ENCODE measurements at places on chromosomes 2 and 18.

DNA sequence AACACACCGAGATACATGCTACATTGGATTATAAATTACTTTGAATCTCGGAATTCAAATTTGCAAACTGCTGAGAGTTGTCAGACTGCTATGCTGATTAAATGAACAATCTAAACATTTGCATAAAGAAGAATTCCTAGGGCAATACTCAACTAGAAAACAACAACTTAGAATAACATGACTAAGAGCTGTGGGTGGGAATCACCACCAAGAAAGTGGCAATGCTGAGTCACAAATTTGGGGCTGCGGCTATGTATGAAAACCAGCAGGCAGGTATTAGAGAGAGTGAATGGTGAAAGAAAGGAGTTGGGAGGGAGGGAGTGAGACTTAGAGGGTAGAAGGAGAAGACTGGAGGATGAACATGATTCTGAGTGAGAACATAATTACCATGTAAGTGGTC is 559.5 kb downstream of the PIK3C3 start:
- no peak for DNase-seq

DNA sequence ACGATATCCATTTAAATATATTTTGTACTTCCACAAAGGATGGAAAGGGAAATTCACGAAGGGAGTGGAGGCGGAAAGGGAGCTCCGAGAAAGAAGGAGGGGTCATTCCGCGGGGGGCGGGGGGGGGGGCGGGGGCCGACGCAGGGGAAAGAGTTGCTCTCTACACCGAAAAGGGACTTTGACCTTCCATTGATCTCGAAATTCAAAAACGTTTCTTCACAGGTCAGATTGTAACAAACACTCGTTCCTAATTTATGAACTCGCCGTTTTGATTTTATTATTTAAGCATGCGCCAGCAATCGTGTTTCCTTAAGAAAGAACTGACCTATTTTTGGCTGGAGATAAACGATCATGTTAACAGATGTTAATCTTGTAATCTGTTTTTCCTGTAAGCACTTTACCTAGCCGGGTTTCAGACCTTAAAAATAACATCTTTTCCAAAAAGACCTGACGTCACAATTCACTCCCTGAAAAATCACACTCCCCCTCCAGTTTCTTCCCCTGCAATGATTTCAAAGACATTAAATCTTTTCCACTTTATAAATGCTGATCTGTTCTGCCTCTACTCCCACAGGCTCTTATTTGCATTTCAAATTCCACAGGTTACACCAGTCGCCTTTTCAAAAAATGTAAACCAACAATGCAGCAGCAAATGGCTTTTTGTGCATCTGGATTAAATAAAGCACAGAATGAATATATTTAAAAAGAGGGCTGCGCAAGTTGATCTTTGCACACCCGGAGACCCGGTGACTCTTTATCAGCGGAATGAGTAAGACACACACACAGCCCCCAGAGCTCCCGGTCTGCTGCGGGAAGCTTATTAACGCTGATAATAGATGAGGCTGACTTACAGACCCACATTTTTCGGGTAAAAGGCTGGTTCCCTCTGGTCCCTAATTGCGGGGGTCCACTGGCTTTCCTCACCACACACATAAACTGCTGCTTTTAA is 1.6 kb downstream of the ZNF516 start:
- no peak for DNase-seq

DNA sequence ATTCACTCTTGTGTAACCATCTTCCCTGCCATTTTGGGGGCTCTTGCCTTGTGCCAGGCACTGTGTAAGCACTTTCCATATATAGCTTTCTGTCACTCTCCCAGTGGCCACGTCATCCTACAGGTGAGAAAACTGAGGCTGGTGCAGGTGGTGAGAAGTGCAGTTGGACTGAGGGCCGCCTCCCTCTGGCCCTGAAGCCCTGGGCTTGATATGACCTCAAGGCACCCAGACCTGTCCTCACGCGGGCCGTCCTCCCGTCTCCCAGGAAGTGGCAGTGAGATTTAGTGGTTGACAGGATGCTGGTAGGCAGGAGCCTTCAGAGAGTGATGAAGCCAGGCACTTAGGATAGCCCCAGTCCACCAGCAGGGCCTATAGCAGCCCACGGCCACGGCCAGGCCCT is 30.5 kb downstream of the MAL start:
- no peak for DNase-seq

DNA sequence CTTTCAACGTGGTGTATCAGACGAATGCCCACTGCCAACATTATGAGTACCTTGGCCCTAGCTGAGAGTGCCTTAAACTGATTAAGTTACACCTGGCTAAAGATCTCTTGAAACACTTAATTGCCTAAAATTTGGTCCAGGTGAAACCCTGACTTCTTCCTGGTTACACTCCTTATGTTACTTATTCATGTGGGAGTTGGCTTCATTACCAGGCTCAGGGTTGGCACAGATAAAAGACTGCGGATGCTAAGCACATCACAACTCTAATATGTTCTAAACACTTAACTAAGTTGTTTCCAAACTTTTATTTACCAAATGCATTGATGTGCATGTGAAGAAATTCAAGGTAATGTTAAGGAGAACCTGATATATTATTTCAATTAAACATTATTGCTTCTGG is 298.9 kb downstream of the TCF4 start:
- DNase-seq, result no peak

DNA sequence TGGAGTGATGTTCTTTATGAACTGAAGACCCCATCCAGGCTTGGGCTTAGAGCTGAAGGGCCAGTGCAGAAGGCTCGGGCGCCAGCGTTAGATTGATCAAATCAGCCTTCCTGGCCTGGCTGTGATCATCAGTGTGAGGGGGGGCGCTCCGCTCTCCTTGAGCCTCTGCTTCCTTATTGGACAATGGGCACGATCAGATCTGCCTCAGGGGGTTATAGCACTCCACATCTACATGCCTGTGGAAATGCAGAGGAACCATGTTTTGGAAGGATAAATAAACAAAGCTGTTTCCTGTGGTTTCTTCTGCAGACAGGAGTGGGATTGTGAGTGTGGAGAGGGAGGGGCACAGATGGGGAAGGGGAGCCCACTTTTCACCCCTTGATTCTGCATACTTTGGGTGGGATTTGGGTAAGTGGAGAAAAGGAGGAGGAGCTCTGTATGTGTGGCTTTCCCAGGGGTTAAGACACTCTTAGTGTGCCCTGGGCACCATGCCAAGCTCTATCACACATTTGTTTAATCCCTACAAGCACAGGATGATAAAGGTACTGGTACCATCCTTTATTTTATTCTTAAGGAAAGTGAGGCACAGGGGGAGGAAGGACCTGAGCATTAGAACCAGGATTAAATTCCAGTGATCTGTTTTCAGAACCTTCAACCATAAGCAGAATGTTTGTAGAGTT is 150.5 kb downstream of the EN1 start:
- no peak for DNase-seq

- no peak for DNase-seq
Measured at GRCh38 chr2:182228741-182229140, 198.1 kb downstream of the PDE1A start.

GRCh38 chr2:164625378-164625971 is 4.2 kb upstream of the GRB14 start:
- no peak for DNase-seq

- DNase-seq, result no peak
Measured at GRCh38 chr18:48002933-48003365, 72.5 kb upstream of the SMAD2 start.

DNA sequence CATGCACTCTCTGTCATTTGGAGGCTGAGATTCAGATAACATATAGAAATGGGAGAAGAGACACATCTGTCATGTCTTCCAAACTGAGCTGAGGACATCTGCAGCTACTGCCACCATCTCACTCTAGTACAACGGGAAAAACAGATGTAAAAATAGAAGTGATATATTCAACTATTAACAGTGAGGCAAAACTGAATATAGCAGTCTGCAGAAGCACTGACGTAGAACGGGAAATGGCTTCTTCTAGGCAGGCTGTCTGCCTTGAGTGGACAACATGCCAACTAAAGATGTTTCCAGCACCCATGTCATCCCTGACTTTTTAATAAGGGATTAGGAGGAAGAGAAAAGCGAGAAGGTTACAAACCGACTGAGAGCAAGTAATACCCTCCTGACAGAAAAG is 51.6 kb downstream of the MRPL33 start:
- DNase-seq, result no peak

DNA sequence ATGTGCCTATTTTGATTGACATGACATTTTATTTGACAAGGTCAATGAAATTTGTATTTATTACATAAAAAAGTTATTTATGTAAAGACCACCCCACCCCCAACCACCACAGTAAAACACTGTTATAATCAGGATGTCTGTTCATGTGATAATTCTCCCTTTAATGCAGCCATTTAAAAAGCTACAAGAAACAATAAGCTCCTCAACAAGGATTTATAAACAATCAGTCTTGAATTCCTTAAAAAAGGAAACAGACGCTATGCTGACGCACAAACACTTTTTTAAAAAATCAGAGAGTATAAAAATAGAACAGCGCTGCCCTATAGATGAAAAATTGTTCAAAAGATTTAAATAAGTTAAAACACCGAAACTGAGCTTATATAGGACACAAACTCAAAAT is 102.2 kb downstream of the SOS1 start:
- no peak for DNase-seq

GRCh38 chr2:37541516-37541915 is 129.9 kb downstream of the CDC42EP3 start:
- DNase-seq, result no peak

DNA sequence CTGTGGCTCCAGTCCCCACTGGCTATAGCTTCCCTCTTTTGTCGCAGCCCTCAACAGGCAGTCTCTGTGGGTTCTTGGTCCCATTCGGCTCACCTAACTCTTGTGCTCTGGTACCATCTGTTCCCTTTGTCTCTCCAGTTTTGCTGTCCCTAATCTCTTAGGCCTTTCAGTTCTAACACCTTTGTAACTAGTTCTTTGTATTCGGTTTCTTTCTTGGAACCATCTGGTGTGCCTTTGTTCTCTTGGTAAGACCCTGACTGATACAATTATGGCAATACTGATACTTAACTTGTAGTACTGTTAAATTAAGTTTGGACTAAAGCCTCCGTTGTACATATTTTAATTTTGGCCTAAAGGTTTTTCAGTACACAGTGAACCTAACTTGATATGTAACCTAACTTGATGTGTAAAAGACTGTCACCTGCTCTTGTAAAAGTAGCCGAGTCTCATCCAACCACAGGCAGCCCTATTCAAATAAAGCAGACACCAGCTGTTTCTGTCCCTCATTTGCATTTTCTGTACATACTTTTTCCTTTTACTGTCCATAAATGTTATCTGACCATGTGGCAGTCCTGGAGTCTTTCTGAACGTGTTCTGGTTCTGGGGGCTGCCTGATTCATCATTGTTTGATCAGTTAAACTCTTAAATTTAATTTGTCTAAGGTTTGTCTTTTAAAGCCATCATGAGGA is 4.8 kb upstream of the MRPL44 start:
- DNase-seq, result no peak

DNA sequence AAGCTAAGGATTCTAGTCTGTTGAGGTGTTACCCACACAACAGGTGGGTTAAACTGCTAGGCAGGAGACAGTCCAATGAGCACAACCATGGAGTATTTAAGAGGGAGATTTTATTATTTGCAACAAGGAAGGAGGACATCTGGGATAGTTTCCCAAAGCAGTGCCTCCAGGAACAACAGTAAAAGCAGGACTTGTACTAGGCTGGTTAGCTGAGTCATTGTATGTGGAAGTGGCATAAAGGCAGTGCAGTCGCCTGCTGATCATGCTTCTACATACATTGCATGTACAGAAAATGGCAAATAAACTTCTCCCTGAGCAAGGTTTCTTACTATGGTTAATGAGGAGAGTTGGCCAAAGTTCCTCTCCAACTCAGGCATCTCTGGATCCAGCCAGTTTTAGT is 46.1 kb upstream of the CYTIP start:
- no peak for DNase-seq

GRCh38 chr2:45259138-45259537 is 249.9 kb upstream of the SIX2 start:
- DNase-seq, result no peak

- no peak for DNase-seq
Measured at GRCh38 chr2:199552141-199552540, 94.4 kb upstream of the SATB2 start.

- DNase-seq, result no peak
Measured at GRCh38 chr2:99836690-99837605, 305.4 kb downstream of the AFF3 start.

GRCh38 chr18:26772691-26773090 is 92.8 kb downstream of the AQP4 start:
- no peak for DNase-seq

GRCh38 chr18:58135701-58136331 is 91.8 kb downstream of the NEDD4L start:
- peak; percentile 56 for DNase-seq

- no peak for DNase-seq
Measured at GRCh38 chr2:108924580-108925251, 64.3 kb downstream of the EDAR start.

- no peak for DNase-seq
Measured at GRCh38 chr2:192091476-192091875, 103.3 kb downstream of the TMEFF2 start.

DNA sequence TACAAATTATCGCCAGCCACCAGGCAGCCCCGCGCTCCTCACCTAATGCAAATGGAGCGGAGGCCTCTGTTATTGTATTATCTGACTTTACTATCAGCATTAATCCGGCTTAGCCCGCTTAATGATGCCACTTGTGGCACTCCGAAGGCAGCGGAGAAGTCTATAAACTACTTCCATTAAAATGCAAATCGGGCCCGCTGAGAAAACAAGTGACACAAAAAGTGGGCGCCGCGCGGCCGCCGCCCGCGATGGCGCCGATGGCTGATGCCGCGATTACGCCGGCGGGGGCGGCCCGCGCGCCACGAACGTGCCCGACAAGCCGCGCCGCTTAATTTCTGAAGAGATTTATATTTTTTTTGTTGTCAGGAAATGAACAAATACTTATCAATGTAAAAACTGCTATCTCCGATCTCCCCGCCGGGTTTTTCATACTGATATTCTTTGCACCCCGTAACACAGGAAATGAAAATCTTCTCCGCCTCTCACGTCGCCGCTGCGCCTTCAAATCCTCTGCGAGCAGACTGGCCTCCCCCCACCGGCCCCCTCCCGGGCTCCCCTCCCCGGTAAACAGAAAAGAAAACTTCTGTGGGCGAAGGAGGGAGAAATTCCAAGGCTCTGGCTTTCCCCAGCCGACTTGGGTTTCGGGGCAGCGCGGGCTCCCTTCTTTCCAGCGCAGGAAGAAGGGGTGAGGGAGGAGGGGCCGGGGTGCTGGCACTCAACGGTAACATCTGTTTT is 221.8 kb downstream of the INSIG2 start:
- DNase-seq, result peak; percentile 64
